ENCODE measurements at places on chromosomes 6 and 20.

DNA sequence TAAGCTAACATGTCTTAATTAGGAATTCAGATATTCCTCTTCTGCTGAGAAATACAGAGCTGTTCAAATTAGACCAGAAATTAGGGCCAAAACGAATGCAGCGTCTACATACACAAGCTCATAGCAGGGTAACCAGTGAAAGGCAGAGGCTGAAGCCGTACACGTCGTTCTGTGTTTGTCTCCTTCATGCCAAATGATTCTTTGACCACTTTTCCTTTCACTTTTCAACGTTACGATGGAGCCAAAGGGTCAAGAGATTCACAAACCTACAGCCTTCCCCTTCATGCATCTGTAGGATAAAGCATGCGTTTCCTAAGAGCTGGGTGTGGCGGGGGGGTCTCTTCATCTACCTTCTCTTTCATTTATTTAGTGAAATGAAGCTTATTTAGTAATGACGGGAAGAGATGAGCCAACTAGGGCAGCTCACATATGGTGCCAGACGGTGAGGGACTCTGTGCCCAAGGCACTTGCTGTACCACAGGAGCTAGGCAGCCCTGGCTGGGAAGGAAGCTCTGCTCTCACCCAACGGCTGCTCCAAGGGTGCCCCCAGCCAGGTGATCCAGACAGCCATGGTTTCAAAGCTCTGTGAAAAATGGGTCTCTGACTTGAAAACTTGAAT, 178.0 kb downstream of the ATXN1 start:
- no peak for DNase-seq

GRCh38 chr6:16354692-16355091, 116.3 kb downstream of the GMPR start:
- no peak for DNase-seq

DNA sequence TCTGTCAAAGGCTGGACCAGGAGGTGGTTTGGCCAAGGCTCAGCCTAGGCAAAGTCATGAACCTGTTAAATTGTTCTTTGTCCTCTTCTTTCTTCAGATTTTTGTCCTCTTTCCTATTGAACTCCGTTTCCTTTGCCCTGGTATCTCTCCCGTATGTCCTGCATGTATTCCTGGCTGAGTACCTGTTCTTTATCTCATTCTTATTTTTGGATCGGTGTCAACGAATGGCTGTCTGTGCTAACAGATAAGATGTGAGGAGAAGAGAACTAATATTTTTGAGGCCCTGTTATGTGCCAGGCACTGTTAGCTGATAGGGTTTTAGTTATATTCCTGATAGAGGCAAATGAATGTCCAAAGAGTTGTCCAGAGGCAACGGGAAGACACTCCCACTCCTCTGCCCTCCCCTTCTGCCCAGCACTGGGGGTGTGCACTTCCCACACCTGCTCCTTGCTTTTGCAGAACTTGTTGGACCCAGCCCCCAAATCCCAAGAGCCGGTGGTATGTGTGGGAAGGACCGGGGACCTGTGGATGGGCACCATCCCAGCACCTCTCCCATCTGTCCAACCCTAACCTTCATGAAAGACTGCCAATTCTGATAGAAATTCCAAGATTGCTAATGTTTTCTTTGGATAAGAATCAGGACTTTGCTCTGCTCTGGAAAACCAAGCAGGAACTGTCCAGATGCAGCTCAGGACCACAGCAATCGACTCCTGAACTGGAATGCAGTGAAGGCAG, 20.6 kb downstream of the MMP24OS start:
- no peak for DNase-seq

- no peak for DNase-seq
Observed at GRCh38 chr6:1498491-1499113, 109.2 kb downstream of the FOXF2 start.

All from hindlimb muscle (tissue), 1 donor.